MG63 (cell line): ENCODE measurements at places on chromosomes 4 and X. TPM values are rescaled to one million over a fixed set of nuclear protein-coding genes. Genes with fewer than 3 reads are reported as not detected.

P2RY10 gene
- not detected in 2 replicates for total RNA-seq

TRAM1L1 gene
- 3.3 and 4.0 TPM in 2 replicates for total RNA-seq

SYTL5 gene
- total RNA-seq: not detected in 2 replicates

HSFX1 gene
- not detected in 2 replicates for total RNA-seq

CT45A10 gene
- not detected in 2 replicates for total RNA-seq

RAB41 gene
- total RNA-seq: not detected in 2 replicates

PPM1K gene
- total RNA-seq: 1.3 and 2.5 TPM in 2 replicates

DNA sequence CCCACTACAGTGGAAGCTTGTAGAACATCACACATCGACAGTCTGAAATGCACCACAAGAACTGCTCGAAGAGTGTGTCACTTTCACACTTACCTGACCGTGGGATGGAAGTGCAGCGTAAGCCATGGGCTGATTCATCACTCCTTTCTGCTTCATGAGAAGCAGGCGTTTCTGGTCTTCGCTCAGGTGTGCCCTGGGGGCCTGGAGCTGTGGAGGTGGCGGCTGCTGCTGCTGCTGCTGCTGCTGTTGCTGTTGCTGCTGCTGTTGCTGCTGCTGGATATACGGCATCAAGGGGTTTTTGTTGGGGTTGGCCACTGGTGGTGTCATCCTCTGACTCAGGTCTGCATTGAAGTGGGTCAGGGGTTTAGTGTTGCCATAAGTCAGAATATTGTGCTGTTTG is 223.6 kb downstream of the MGST2 start:
- DNase-seq: no peak

- no peak for DNase-seq
Measured at GRCh38 chr4:88531549-88531948, 8.0 kb upstream of the PYURF start.

DNA sequence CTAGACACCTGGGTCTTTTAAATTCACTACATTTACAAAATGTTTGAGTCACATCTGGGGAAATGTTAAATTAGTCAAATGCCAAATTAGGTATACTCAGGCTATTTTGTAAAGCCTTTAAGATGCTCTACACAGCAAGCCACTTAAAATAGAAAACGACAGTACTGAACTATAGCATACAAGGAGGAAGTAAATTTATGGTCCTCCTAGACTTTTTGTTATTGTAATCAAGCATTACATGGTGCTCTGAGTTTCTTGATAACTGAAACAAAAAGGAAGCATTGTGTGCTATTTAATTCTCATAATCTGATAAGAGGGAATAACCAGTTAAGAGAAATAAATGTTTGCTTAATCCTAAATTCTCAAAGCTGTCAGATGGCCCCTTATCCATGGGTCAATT is 46.2 kb downstream of the SLC9A7 start:
- no peak for DNase-seq

DNA sequence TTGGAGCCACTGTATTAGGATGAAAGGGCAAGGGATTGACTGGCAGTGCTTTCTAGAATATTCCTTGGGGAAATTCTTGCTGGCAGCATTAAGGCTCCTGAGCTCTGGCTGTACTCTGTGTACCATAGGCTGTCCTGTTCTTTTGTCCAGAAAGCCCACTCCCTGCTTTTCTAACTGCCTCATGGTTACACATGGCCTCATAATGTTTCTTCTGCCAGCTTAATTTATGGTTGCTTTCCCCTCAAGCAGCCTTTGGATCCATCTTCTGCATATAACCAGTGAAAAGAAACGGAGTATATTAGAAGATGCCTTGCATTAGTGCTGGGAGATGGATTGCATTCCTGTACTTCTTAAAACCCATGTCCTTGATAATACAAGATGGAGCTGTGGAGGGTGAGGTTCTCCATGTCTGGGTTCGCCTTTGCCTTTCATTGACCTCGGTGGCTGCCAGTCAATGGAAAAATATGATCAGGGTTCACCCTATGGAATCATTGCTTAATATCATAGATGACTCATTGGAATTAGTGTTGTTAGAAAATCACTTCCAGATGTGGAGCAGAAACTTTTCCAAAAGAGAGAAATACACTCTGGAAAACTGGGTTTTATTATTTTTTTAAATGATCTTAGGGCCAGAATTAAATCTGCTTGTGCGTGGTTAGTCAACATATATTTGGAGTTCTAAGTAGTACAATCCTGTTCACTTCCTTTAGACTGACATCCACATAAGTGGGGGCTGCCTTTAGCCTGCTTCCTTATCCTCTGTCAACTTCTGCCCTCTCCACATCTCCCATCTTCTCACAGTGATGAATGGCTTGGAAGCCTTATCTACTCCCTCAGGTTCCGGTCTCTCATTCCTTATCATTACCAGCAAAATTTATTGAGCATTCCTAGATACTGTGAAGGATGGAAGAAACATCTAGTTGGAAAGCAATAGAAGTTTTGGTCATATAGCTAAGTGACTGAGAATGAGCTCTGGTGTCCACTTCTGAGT is 24.9 kb downstream of the DOCK11 start:
- peak; percentile 45 for DNase-seq

- DNase-seq: no peak
Measured at GRCh38 chrX:120235284-120235683, 15.3 kb upstream of the ZBTB33 start.

GRCh38 chrX:153970357-153971123 is 1.1 kb downstream of the HCFC1 start:
- peak; percentile 56 for DNase-seq

- peak; percentile 67 for DNase-seq
Measured at GRCh38 chr4:72971572-72971971, 97.9 kb downstream of the COX18 start.
